Stimulated activated CD8-positive, alpha-beta memory T cell treated with anti-CD3 and anti-CD28 coated beads, Interleukin-2, amount 100 ng/mL, for 1 hour (primary cell): ENCODE measurements at places on chromosomes 1 and 21.

DNA sequence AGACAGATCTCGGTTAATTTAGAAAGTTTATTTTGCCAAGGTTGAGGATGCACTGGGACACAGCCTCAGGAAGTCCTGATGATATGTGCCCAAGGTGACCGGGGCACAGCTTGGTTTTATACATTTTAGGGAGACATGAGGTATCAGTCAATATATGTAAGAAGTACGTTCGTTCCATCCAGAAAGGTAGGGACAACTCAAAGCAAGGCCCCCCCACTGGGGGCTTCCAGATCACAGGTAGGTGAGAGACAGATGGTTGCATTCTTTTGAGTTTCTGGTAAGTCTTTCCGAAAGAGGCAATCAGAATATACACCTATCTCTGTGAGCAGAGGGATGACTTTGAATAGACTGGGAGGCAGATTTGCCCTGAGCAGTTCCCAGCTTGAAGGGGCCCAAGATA lies 60.4 kb upstream of the VTCN1 start:
- no peak for DNase-seq

DNA sequence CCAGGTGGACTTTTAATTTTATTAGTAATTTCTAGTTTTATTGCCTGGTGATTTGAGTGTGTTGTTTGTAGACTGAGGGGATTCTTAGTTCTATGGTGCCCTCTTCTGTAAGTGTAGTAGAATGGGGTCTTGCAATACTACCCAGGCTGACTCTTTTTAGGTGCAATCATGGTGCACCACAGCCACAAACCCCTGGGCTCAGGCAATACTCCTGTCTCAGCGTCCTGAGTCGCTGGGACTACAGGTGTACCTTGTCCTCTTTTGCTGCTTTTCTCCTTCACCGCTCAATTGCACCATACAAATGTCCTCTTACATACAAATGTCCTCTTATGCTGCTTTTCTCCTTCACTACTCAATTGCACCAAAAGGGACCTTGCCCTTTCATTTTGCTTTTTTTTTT lies 43.1 kb downstream of the SCP2 start:
- no peak for DNase-seq

- DNase-seq, result no peak
Measured at GRCh38 chr1:6099787-6100765, 54.4 kb downstream of the KCNAB2 start.

GRCh38 chr1:238005116-238005515 lies 114.4 kb upstream of the ZP4 start:
- no peak for DNase-seq

DNA sequence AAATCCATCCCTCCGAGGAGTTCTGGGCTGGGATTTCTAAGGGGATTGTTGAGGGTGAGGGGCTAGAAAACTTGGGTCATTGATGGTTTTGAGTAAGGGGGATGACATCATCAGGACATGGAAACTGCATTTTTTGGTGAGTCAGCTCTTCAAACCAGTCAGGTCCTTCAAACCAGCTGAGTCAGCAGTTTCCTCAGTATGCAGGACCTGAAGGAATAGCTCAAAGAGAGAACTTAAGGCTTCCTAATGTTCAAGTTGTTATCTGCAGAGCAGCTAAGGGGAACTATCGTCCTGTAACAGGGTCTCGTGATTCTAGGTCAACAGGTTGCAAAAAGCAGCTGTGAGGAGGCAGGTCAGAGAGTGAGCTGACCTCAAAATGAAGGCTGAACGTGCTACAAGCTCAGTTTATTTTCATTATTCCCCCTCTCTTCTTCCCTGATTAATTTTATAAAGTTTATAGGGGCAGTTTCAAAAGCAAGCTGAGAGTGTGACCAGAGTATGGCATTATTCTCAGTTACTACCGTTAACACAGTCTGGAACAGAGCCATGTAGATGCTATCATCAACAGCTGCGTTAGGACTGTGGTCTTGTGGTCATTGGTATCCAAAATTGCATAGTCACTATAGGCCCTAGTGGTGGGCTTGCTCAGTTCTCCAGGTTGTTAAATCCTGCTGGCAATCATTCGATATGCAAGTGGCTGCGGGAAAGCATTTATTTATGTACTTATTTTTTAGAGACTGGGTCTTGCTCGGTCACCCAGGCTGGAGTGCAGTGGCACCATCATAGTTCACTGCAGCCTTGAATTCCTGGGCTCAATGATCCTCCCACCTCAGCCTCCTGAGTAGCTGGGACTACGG lies 10.7 kb upstream of the SDC3 start:
- DNase-seq, result no peak

DNA sequence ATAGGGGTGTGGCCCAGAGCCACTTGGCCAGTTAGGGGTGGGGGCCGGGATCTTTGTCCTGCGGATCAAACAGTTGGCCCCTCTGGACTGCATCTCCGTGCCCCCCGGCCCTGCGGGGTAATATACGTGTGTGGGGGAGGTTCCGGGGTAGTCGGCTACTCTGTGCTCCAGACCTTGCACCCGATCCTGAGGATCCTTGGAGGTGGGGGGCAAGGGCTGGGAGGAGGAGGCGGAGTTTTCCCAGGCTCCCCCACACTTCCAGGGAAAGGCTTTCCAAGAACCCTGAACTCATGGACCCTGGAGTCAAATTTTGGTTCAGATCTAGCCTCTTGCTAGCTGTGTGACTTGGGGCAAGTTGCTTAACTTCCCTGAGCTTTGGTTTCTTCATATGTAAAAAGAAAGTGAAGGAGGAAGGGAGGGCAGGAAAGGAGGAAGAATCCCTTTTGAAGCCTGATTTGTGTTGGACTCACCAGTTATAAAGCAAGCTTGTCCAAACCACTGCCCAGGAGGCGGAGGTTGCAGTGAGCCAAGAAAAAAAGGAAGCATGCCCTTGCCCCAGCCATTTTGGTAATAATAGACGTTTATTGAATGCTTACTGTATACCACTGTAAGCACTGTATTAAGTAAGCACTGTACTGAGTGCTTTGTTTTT lies 686 bp downstream of the MIIP start:
- no peak for DNase-seq

DNA sequence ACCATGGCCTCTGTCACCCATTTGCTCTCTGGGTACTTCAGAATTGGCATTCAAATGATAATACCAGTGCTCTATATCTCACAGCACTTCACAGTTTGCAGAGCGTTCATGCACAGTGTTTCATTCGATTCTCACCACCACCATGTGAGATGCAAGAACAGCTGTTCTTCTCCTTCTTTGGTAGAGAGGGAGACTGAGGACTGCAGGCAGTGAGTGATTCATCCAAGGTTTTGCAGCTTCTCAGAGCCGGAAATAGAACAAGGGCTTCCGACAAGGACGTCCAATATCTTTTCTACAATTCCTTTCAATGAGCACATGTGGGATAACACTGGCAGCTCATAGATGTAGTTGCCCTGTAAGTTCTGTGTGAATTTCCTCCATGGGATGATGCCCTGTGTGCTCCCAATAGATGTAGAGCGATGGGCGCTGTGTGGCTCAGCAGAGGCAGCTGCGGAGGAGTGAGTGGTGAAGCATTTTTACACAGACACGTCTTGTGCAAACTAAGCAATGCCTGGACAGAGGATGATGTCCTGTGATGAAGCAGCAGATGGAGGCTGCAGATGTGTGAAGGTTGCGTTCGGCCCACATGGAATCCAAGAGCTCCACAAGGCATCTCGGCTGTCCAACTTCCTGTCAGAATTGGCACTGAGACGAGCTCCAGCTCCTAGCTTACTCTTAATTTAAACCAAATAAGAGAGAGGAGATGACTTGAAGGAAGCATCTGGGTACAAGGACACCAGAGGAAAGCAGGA lies 24.9 kb downstream of the MT1HL1 start:
- DNase-seq, result no peak

DNA sequence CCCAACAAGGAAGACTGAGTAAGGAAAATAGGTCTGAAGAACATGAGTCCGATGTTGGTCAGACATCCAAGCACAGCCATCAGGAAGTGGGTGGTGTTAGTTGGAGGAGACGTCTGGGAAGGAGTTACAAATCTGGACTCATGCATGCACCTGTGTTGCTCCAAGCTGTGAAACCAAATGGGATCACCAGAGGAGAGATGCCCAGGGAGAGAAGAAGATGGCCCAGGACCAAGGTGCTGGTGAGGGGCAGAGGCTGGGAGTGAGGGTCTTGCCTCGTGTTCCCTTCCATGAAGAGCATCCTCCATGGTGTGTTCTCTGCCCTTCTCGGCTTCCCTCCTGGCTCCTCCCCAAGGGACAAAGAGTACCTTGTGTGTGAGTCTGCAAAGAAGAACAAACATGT lies 405.6 kb downstream of the NPHP4 start:
- DNase-seq, result no peak

DNA sequence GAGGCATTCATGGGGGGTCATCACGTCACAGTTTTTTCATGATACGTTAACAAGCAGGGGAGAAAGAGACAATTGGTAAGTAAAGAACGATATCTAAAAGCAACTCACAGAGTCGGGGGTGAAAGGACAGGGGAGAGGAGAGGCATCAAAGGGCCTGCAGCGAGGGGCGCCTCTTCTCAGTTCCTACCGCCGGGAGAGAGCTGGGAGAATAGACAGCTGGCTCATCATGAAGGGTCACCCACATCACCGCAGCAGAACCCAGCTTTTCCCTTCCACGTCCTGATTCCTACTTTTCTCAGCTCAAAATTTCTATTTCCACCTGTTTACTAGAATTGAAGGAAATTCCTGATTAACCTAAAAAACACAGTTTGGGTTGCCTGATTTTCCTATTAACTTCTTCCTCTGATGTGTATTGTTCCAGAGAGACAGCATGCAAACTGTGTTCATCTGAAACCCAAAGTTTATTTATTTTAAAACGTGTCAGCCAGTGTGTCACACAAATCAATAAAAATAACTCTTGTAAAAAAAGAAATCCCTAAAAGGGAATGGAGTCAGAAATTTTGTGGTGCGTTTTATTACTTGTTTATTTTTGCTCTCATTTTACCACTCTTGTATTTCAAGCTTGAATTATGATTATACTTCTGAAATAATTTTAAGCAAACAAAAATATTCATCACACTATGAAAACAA lies 75.4 kb downstream of the SLC25A24 start:
- no peak for DNase-seq

GRCh38 chr1:59973719-59974118 lies 47.1 kb upstream of the CYP2J2 start:
- no peak for DNase-seq

- DNase-seq, result no peak
Measured at GRCh38 chr21:22352088-22352487, 1353.9 kb downstream of the NCAM2 start.

- DNase-seq, result no peak
Measured at GRCh38 chr1:72283307-72284083, 1.2 kb upstream of the NEGR1 start.

DNA sequence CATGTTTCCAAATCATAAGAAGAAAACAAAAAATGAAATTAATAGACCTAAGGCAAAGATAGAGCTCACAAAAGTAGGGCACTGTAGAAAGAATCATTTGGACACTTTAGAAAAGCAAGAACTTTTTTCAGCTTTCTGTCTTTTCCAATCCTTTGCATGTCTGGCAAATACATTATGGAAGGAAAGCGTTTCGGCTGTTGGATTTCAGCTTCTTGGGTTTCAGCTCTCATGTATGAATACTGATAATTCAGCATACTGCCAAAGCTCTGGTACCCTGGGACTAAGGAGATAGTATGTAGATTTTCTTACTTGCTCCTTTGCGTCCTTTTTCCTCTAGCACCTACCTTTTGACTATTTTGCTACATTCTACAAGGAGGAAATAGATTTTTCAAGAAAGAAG lies 375.9 kb downstream of the BRINP3 start:
- no peak for DNase-seq
